Astrocyte of the hippocampus (primary cell): ENCODE measurements at places on chromosomes 13 and 19.

GRCh38 chr13:112826565-112826964, 136.7 kb downstream of the ATP11A start:
- no peak for DNase-seq

- DNase-seq: no peak
Measured at GRCh38 chr13:33145667-33146066, 129.4 kb downstream of the KL start.

DNA sequence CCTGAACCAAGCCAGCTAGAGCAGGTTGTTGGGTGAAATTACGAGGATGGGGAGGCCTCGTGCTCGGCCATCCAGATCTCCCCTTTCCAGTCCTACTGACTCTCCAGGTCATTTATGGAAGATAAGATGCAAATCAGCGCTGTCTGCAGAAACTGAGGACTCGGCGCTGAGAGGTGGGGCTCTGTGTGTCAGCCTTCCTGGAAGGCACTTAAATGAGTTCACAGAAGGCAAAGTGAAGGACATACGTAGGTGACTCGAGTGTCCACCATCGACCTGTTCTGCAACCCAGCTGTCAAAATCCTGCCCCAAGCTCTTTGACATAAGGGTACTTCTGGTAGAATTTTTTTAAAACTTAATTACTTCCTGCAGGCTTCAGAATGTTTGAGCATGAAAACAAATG, 86.4 kb downstream of the RAB20 start:
- DNase-seq: no peak

GRCh38 chr13:108768035-108768434, 138.6 kb downstream of the MYO16 start:
- DNase-seq: no peak

DNA sequence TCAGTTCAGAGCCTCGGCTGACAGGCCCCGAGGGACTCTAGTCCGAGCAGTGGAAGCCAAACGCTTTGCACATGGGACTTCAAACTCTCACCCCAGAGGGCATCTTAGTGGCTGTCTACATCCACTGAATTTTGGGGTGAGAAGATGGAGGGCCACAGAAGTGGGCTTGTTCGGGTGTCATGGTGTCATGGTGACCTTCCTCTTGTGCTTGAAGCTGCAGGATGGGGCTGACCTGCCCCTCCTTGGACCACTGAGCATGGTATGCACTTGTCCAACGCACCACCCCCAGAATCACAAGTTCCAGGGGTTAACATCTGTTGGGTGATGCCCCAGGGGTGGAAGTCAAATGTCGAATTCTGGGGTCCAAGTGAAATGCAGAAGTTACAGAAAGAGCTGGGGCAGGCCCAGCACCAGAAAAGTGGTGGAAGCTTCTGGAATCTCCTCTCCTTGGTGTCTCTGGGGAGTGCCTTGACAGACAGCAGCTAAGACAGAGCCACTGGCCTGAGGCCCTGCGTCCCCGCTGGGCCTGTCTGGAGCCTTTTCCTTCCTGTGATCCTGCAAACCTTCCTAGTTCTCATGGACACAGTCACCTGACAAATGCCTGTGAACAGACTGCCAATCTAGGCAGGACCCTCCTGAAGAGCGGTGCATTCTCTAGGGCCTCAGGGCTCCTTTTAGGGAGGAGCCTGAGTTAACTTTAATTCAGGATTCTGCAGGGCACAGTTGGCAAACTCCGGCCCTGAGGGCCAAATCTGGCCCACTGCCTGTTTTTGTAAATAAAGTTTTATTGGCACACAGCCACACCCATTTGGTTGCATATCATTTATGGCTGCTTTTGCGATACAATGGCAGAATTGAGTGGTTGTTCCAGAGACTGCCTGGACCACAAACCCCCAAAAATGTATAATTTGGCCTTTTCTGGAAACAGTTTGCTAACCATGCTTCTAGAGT, 65.1 kb upstream of the RANBP3 start:
- no peak for DNase-seq

GRCh38 chr13:63516124-63516523, 2100.5 kb upstream of the PCDH20 start:
- DNase-seq: peak; percentile 13

GRCh38 chr13:20714161-20714560, 10.7 kb downstream of the IL17D start:
- DNase-seq: peak; percentile 41

DNA sequence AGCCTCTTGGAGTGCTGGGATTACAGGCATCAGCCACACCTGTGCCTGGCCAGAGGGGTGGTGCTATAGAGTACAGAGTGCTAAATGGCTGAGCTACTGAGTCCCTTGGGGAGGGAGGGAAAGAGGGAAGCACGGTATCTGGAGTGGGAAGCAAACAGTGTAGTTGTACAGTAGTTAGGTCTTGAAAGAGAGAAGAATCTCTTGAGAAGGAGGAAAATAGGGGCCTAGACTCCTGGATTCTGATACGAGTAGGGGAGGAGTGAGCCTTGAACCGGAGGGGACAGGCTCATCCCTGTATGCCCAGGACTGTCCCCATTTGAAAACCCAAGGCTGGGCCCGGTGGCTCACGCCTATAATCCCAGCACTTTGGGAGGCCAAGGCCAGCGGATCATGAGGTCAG, 5.1 kb downstream of the MYADM start:
- DNase-seq: no peak

DNA sequence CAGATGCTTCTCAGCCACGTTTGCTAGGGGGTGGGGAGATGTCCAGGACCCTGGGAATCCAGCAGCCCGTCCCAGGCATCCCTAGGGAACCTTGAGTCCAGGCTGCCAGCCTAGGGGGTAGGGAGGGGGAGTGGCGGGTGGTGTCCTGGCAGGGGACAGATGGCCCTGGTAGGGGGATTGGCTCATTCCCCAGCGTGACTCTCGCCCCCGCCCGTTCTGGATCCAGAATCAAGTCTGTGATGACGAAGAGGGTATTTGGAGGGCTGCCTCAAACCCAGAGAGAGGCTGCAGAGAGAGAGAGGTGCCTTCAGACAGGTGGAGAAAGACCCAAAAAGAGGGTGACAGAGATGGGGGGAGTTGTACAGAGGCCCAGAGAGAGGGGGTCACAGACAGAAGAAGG, 4.1 kb downstream of the SLC17A7 start:
- no peak for DNase-seq

GRCh38 chr13:24106429-24106828, 54.1 kb upstream of the SPATA13 start:
- no peak for DNase-seq

- no peak for DNase-seq
Measured at GRCh38 chr19:41796362-41796761, at the start of gene CEACAM3. TSS of gene CEACAM3 (plus strand) at chr19:41796587. CDS start at chr19:41796678, 91 bp downstream.

DNA sequence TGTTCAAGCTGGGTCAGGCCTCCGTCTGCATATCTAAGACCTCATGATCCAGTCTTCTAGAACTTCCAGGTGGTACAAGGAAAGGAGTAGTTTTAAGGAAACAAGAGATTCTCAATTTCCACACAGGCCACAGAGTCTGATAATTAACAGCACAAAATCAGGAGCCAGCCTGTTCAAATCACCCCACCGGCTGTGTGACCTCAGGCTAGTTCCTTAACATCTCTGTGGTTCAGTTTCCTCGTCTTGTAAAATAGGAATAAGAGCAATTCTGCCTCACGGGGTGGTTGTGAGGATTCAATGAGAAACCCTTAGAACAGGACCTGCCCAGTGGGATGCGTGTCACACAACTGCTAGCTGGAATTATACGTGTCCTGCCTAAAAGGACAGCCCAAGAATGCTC, 25.6 kb downstream of the FCGBP start:
- no peak for DNase-seq

DNA sequence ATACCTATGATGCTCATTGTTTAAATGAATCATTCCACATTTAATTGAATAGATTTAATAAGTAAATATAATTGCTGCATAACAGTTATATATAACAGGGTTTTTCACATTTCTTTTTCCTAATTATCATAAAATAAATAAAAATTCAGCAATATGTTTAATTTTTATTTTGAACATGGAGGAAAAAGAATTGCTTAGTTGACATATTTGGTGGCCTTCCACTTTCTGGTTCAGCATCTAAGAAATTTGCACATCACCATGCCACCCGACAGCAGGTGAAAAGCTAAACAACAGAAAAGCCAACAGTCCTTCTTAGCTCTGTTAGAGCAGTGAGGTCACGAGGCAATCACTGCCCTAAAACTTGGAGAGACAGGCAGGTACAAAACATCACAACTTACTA, 790.2 kb downstream of the GPC5 start:
- DNase-seq: no peak

- DNase-seq: no peak
Measured at GRCh38 chr13:35252536-35253205, 223.8 kb downstream of the MAB21L1 start.

DNA sequence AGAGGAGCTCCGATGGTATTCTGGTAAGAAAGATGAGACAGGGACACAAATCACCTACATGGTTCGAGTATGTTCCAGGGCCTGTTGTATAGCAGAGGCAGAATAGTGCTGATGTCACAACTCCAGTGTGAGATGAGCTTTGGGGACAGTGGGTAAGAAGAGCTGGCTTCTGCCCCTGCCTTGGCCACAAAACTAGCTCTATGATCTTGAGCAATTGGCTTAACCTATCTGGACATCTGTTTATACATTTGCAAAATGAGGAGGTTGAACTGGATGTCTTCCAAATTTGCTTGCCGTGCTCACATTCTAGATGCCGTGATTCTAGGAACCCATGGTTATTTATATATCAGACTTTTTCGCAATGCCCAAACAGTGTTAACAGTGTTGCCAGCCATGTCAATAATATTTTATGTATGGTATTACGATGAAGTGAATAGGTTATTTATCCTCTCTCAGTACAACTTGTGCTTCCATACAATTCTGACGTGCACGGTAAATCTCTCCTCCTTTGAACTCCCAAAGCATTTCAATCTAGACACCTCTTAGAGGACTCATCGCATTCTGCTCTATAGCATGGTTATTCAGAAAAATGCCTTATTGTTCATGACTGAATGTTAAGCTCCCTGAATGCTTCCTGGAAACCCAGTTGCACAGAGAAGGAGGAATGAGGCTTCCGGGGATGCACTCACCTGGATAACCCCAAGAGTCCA, 316.0 kb downstream of the FOXO1 start:
- no peak for DNase-seq

DNA sequence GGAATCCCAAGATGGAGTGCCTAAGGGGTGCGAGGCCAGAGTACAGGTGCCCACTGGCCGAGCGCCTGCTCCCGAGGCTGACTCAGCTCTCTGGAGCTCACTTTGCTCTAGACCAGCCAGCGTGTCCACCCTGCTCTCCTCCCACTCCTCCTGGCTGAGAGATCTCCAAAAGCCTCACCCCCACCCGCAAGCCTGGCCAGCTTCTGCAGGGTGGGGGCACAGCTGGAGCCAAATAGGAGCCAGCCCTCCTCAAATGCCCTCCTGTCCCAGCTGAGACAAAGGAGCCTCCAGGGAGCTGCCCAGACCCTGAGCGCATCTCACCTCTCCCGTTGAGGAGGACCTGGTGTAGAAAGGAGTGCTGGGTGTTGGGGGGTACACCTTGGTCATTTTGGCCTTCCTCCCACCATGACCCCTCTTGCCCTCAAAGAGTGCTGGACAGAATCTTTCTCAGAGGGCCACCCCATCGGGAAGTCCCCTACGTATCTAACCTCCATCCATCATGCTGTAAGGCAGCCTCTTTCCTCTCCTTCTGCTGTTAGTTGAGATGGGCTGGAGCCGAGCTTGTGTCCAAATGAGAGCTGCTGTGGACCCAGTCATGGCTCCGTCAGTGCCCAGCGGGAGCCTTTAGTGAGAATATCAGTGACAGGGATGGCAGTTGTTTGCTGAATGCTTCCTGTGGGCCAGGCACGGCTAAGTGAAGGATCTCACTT, 123.9 kb upstream of the VSTM2B start:
- DNase-seq: no peak

GRCh38 chr19:36041831-36042230, 9.2 kb upstream of the CLIP3 start:
- peak; percentile 69 for DNase-seq

DNA sequence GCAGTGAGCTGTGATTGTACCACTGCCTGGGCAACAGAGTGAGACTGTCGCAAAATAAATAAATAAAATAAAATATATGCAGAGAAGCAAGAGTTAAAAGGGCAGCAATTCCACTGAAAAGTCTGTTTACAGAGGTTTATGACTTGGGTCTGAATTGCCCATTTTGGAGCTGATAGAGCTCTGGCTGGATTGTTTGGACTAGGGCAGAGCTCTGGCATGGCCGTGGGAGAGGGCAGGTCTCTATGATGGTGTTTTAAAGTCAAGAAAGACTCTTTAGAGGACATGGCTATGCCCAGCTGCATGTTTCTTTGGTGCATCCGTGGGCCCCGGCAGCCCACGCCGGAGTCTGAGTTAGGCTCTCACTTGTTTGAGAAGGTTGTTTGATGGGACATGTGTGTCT, 64.6 kb upstream of the C1QTNF9 start:
- no peak for DNase-seq

DNA sequence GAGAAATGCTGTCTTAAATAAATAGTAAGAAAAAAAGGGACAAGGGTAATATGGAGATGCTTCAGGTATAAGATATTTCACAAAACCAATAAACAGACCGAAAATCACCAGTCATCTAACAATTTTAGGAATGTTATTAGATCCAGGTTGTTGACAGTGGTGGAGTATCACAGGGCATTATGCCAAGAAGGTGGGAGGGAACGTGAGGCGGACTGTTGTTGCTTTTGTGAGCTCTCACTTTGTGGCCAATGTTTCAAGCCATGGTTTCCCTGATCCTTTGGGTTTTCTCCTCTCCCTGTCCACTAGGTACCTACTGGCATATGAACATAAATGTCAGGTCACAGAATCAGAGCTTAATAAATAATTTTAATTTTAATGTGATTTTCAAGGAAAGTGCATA, 790.3 kb upstream of the SLITRK1 start:
- DNase-seq: no peak

GRCh38 chr19:40314656-40315055, 29.5 kb upstream of the AKT2 start:
- DNase-seq: no peak

- no peak for DNase-seq
Measured at GRCh38 chr13:31919971-31920726, 111.4 kb upstream of the FRY start.

- no peak for DNase-seq
Measured at GRCh38 chr19:29193155-29193554, 19.8 kb downstream of the UQCRFS1 start.

GRCh38 chr13:54287062-54287764, 1258.6 kb downstream of the OLFM4 start:
- DNase-seq: no peak

DNA sequence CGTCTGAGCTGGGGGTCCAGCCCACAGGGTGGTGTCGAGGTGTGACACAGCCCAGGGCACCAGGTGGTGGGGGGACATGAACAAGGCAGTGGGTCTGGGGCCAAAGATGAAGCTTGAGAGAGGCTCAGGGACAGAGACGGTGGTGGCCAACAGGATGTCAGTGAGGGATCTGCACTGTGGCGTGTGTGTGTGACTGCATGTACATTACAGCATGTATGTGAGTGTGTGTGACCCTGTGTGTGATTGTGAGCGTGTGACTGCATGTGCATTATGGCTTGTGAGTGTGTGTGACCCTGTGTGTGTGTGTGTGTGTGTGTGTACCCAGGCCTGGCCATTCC, 1.6 kb downstream of the ADAMTS10 start:
- DNase-seq: no peak

DNA sequence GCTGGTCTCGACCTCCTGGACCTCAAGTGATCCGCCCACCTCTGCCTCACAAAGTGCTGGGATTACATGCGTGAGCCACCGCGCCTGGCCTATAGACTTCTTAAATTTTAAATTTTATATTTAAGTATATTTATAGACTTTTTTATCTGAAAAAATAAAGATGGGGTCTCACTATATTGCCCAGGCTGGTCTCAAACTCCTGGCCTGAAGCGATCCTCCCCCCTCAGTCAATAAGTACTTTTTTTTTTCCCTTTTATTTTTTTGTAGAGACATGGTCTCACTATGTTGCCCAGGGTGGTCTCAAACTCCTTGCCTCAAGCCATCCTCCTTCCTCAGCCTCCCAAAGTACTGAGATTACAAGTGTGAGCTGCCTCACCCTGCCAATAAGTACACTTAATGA, 1.9 kb downstream of the SERTAD1 start:
- no peak for DNase-seq
